Keratinocyte (primary cell): ENCODE measurements at places on chromosomes 11 and 22.

DNA sequence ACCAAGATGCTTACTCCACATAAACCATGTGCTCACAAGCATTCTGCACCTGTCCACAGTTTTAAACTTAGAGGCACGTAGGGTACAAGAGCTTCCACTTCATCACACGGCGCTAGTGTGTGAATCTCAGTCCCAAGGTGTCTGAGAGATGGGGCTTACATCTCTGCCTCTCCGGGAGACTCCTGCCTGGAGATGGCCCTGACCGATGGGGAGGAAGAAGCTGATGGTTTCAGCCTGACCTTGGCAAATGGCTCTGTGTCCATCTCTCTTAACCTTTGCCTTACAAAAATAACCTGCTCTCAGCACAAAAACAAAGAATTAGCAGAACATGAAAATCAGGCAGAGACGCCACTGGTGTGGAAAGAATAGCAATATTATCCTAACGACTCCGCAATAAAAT is 559.3 kb upstream of the B3GAT1 start:
- no peak for DNase-seq

DNA sequence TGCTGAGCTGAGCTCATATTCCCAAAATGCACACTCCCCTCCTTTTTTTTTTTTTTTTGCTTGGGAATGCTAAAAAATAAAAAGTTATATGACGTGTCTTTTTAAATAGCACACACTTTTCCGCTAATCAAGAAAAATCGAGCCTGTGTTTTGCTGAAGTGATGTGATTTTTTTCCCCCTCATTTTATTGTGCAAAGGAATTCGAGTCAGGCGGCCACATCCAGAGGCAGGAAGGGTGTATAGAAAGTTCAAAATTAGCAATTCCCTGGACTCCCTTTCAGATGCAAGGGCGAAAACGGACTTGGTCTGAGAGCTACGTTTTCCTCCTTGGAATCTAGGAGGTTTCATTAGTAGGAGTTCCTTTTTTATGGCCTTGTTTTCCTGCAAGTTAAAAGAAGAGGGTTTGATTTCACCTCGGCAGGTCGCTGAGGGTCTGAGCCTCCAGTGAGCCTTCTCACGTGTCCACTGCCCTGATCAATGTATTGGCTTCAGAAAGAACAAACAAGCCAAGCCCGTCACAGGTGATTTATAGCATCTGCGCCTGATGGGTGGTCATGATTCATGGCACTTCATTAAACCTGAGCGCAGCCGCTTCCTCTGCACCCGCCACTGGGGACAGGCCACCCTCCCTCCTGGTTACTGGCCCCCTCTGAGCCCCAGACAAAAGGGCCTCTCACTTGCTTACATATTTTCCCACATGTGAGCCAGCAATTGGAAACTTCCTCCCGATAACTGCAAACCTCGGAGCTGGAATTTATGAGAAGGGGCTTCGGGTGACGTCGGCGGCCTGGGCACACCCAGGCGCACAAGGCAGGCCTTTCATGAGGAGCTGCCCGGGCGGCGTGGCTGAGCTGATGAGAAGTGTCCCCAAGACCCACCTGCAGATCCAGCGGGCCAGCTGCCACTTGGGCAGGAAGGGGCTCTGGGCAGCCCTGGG is 64.4 kb upstream of the LINC01488 start:
- no peak for DNase-seq

DNA sequence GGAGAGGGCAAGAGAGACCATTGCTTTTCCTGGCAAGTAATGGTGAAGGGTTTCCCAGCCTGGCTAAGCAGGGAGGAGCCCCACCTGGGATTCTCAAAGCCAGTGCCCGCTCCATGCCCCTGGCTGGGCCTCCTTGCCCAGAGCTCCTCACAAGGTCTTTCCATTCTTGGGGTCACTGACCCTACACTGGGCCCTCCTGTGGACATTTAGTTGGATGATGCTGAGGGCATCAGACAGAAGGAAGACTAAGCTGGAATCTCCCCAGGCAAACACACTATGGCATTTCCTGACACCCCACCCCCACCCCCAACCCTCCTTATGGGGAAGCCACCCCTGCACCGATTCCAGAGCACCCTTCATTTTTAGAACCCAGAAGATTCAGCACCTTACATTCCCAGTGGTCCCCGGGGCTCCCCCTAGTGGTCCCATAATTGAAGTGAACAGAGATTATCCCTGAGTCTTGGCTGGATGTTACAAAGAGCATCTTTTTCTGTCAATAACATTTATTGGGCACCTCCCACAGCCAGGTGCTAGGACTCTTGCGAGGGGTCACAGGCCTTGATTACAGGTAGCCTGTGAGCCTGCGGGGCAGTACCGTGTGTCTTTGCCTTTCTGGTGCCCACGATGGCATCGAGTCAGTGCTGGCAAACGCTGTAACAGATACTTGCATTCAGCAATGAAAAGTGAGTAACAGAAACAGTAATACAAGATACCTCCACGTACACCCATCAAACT is 548.5 kb downstream of the BUD13 start:
- no peak for DNase-seq

DNA sequence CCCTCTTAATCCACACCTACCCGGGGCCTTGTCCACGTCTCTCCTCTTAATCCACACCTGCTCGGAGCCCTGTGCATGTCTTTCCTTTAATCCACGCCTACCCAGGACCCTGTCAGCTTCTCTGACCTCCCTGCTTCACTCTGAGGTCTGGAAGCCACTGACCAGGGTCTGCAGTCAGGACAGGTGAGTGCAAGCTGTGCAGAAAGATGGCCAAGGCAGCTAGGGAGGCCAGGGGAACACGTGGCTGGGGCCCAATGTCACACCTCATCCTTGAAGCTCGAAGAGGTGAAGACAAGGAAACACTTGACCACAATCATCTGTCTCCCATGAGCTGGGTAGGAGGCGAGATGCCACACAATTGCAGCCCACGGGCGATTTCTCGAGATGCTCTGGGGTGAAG is 1516.9 kb downstream of the BRD1 start:
- no peak for DNase-seq

- DNase-seq, result peak; percentile 19
Observed at GRCh38 chr11:74288161-74288560, 23.3 kb downstream of the P4HA3 start.

- DNase-seq, result no peak
Observed at GRCh38 chr11:81165164-81165563, 1568.5 kb downstream of the FAM181B start.
